Activated CD8-positive, alpha-beta memory T cell treated with anti-CD3 and anti-CD28 coated beads, Interleukin-2, amount 50 U/mL, for 4 hours (primary cell): ENCODE measurements at places on chromosomes 4 and X.

GRCh38 chr4:16140879-16141249 lies 57.0 kb upstream of the PROM1 start:
- DNase-seq, result no peak

- DNase-seq, result no peak
These were observed 62.4 kb upstream of the WDFY3 start for GRCh38 chr4:85028910-85029309.

- DNase-seq, result no peak
These were observed 29.3 kb downstream of the CEP44 start for GRCh38 chr4:174312993-174313392.

DNA sequence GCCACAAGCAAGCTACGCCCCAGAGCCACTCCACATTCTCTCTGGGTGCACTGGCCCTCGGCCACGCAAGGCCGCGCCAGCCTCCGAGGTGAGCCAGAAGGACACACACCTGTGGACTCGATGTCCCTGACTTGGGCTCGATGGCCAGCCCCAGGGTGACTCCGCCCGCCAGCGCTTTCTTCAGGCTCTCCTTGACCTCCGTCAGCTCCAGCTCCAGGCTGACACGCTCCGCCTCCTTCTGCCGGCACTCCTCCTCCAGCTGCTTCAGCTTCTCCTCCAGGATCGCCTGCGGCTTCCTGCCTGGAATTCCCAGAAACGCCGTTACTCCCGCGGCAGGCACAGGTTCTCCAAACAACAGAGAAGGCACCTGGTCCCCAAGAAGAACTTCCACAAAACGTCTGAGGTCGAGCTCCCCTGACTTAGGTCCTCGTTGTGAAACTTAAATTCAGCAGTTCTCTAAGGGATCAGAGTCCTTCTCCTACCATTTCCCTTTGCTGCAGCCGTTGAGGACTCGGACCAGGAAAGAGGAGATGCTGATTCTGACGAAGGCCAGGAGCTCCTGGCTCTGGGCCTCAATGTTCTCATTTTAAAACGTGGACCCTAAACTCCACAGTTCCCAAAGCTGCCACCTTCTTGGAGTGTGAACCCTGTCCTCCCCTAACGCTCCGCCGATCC lies 166.8 kb downstream of the AFAP1 start:
- no peak for DNase-seq

DNA sequence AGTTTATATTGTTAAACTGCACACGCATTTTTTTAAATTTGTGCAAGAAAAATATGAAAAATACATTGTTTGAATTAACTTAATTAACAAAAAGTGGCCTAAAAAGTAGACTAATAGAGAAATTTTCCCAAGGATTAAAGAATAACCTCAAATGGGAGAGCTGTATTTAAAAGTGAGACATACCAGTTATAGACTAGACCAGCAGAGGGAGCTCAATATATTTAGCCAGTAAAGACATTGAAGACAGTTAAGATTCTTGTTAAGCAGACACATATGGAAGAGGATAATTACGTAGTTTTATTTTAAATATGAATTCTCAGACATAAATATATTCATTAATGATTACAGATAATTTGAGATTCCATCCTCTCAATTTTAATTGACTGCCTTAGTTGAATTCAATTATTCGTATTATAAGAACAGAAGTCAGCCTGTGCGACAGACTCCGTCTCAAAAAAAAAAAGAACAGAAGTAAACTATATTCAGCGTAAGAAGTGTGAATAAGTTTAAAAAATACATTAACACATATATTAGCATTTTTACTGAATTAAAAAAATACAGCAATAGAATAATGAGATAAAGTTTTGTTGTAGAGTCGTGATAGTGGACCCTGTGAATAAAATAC lies 64.8 kb downstream of the GLRA3 start:
- DNase-seq, result no peak

DNA sequence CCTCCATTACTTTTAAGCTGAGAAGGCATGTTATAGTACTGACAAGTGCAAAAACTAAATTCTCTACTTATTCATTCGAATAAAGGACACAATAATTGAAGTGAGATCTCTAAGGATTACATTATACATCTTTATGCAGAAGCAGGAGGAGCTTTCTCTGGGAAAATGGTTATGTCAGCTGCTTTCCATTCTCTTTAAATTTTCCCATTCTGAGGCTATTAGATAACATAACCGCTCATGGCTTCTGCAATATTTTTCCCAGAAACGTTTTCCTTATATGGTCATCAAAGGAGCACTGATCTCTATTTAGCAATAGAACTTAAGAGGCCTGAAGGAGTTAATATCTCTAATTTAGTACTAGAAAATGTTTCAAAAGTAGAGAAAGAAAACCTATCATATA lies 221.6 kb downstream of the NSUN7 start:
- DNase-seq, result no peak

DNA sequence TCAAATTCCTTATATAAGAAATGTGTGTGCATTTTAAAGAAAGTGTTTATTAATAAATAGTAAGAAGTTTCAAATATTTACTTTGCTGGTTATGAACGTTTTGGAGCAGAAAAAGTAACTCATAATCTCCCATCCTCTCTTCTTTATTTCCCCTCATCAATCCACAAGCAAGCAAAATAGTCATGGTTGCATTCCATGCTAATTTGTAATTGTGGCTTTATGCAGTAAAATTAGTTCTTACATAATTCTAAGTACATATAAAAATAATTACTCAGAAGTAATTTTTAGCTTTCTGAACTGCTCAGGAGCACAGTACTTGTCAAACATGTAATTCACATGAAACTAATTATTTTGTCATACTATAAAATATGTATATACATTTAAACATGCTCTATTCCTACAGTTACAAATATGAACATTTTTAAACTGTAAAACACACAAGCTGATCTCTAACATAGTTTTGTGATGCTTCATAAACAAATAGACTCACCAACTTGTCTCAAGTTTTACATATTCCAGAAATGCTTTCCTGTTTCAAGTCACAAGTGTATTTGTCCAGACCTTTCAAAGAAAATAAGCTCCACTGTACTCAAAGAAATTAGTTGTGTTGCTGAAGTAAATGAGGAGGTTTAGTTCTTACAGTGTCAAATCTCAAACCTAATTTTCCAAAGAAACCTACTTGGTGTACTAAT lies 218.9 kb downstream of the PABPC4L start:
- DNase-seq, result no peak

GRCh38 chr4:83561381-83561780 lies 25.5 kb downstream of the GPAT3 start:
- DNase-seq, result no peak

- no peak for DNase-seq
These were observed 168.0 kb downstream of the BANK1 start for GRCh38 chr4:101958547-101958946.

GRCh38 chr4:181959121-181959520 lies 284.1 kb upstream of the TENM3 start:
- DNase-seq, result no peak
